ENCODE measurements at places on chromosomes 16 and 17.

DNA sequence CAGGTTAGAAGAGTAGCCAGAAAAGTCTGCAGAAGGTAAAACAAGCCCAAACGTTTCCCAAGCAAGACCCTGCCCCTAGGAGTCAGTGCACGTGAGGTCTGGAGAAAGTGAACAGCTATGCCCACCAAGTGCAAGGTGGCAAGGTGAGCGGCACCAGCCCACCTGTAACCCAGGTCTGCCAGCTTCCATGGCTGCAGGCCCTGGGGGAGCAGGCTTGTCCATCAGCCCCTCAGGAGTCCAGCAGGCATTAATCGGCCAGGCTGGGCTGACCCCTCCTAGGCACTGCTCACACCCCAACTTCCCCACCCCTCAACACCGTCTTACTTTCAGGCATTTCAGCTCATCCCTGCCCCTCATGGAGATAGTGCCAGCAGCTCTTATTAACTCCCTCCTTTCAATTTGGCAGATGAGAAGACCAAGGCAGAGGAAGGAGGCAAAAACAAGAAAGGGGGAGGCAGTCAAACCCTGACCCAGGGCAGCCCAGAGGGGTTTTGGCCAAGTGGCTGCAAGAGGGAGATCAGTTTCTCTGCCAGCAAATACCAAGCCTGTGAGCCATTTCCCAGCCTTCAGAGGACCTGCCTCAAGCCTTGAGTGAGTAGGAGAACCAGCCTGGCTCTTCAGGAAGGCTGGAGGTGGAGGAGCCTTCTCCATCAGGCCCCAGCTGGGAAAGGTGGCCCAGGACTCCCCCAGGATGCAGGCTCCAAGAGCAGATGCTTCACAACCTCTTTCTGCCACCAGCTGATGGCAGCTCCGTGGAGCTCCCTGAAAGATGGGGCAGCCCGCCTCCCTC, 14.7 kb downstream of the BEAN1 start:
- no peak for DNase-seq

GRCh38 chr17:48134912-48135480, 27.4 kb downstream of the SNX11 start:
- no peak for DNase-seq

- DNase-seq: no peak
Measured at GRCh38 chr17:43334738-43335402, 63.9 kb upstream of the ARL4D start.

GRCh38 chr17:40534371-40535189, 30.7 kb downstream of the CCR7 start:
- DNase-seq: no peak

GRCh38 chr16:1441391-1441829, 2.9 kb downstream of the CCDC154 start:
- no peak for DNase-seq
